ENCODE measurements at places on chromosomes 5 and 9.

DNA sequence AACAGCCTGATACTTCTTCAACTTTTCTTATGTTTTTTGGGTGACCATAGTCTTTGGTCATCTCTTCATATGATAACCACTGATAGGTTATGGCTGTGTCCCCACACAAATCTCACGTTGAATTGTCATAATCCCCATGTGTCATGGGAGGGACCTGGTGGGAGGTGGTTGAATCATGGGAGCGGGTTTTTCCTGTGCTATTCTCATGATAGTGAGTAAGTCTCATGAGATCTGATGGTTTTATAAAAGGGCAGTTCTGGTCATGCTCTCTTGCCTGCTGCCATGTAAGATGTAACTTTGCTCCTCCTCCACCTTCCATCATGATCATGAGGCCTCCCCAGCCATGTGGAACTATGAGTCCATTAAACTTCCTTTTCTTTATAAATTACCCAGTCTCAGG lies 8.7 kb downstream of the RHOBTB3 start:
- DNase-seq, result no peak

GRCh38 chr5:64210866-64211265 lies 45.2 kb downstream of the RNF180 start:
- no peak for DNase-seq

GRCh38 chr9:132578367-132578932 lies 4.0 kb upstream of the BARHL1 start:
- no peak for DNase-seq

GRCh38 chr5:95825495-95825894 lies 3.0 kb upstream of the GLRX start:
- no peak for DNase-seq

- no peak for DNase-seq
Observed at GRCh38 chr9:125484350-125485282, 222.4 kb downstream of the MAPKAP1 start.

DNA sequence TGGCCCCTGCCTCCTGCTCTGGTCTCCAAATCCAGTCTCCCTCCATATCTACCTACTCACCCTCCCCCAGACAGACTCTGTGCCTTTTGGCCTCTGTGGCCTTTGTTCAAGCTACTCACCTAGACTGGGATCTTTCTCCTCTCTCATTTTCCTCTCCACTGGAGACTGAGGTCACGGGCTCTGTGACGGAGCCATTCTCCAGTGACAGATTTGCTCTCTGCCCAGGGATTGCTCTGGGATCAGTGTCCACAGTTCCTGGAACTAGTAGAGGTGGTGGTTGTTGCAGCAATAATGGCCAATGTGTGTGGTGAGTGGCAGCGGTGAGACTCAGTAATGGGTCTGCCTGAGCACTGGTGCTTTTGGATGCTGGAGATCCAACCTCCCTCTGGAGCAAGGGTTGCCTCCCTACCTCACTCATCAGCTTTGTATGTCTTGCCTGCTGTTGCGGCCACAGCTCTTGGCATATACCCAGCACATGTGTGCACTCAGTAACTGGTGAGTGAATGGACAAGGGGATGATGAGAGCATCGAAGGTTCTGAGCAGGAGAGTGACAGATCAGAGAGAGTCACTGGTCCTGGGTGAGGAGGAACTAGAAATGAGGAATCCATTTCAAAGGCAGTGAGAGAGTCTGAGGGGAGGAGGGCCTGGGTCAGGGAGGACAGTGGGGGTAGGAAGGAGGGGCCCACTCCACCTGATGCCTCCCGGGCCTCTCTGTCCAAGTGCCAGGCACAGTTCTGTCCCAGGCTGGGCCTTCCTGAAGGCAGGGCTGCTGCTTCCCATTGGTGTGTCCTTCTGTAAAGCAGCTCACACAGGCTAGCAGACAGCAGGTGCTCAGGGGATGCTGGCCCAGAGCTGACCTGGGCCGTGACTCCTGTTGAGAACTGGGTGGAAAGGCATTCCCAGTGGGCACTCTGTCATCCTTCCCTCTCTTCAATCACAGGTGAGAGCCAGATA lies 96.5 kb upstream of the PITX1 start:
- DNase-seq, result no peak

DNA sequence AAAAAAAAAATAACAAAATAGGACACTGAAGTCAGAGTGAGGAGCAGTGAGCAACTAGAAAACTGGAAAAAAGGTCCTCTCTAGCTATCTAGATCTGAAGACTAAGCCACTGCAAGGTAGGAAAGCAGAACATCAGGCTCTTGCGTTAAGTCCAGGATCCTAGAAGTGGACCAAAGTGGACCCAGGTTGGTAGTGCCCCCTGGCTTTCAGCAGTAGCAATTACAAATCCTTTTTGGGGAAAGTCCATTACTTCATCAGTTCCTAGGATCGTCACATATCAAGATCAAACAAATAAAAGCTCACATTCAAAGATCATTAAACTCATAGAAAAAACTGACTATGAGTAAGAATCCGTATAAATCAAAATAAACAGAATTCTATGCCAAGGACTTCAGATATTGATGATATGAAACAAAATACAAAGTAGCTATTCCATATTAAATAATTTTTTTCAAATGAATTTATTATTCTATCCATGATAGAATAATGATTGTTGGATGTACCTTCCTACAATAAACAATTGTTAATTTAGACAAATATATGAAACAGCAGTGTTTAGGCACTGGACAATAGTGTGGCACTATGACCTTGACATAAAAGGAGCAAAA lies 6.5 kb upstream of the RICTOR start:
- DNase-seq, result no peak

- no peak for DNase-seq
Observed at GRCh38 chr5:151721087-151721646, 34.5 kb upstream of the SPARC start.

DNA sequence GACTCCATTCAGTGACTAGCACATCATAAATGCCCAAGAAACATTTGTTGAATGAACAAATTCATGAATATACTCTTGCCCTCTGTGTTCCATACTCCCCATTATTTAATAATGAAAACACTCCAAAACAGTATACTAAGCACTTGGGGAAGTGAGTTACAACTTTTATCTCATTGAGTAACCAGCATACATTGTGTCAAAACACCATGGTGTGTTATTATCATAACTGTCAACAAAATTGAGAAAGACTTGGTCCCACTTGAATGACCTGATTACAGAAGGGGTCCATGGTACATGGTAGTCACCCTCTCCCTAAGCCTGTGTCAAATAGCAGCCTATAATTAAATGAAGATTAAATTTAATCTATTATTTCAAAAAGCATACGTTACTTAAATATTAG lies 16.2 kb downstream of the ANKH start:
- DNase-seq, result no peak

DNA sequence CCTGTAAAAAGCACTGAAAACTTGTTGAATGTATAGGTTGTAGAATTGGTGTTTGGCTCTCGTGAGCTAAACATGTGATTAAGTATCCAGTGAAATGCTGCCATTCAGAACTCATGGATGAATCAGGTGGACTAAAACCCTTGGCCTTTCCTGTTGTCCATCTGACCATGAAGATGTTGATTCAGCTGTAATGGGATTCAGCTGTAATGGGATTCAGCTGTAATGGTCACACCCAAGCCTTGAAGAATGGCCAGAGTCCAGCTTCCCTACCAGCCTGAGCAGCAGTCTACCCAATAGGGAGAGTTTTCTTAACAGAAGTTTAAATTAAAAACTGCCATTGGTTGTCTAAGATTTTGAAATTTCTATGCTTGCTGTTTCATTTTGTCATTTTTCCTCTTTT lies 18.1 kb downstream of the MAMDC2 start:
- DNase-seq, result no peak

GRCh38 chr9:107049046-107049802 lies 186.3 kb downstream of the ZNF462 start:
- DNase-seq, result no peak

DNA sequence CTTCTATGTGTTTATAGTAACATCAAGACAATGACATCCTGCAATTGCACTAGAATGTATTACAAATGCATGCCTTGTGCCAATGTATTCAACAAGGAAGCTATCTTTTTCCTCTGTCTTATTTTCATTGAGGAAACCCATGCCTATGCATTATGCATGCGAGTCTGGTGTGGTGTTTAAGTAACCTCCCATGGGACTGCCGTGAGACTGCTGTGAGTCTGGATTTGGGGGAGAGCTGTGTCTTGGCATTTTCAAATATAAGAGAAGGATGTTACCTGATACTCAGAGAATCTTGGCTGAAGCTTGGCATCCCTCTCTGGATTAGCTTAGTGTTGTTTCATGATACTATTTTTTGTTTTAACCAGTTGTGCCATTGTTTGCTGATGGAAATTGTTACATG lies 98.3 kb downstream of the F2RL2 start:
- peak; percentile 99 for DNase-seq

- DNase-seq, result no peak
Observed at GRCh38 chr9:88916894-88917293, 74.4 kb upstream of the S1PR3 start.

DNA sequence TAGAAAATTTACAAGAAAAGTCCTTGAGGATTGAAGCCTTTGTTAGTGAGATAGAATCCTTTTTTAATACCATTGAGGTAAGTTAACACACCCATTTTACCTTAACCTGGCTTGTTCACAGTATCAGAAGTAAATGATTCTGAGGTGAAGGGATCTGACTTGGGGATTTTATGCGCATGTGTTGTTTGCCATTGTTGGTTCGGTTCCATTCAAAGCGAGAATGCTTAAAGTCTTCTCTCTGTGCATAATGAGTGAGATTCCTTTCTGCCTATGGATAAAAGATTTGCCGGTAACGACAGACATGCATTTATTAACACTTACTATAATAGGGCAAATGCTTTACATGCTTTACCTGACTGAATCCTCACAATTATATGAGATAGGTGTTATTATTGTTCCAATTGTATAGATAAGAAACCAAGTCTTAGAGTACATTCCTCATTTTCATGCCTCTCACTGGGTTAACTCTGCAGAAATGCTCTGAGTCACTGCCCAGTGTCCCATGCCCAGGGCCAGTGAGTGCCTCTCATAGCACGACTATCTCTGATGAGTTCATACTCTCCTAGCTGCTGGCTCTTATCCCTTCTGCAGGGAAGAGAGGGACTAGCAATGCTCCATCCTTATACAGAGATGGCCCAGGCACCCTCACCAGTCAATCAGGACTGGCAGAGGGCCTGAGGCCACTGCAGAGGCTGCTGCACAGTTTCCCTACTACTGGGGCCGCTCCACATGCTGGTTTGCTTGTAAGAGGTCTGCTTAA lies 54.4 kb downstream of the CMYA5 start:
- DNase-seq, result no peak

- no peak for DNase-seq
Observed at GRCh38 chr5:93665648-93666047, 75.8 kb downstream of the POU5F2 start.

GRCh38 chr5:160419458-160420330 lies 813 bp upstream of the SLU7 start:
- no peak for DNase-seq

DNA sequence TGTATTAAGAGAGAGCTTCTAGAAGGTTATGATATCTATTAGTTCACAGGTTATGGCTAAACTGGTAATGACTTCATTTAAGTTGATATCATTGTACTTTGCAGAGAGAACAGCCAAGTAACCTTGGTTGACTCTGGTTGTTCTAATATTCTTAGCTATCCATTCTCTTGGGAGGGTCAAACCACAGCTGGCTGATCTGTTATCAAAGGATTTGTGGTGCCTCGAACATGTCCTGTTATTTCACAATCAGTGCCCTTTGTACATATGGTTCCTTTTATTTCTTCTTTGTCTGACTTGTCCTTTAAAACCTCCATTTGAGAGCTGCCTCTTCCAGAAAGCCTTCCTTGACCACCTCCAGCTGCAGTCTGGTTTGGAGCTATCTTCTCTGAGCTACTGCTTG lies 61.7 kb downstream of the PDE8B start:
- no peak for DNase-seq

- no peak for DNase-seq
Observed at GRCh38 chr5:1055896-1056610, 47.5 kb downstream of the NKD2 start.

- DNase-seq, result no peak
Observed at GRCh38 chr9:73810585-73811215, 659.0 kb downstream of the ANXA1 start.

- no peak for DNase-seq
Observed at GRCh38 chr9:137277329-137278041, at the start of gene TOR4A. Gene TOR4A (plus strand): TSS chr9:137277726. CDS start chr9:137278690, 964 bp downstream.

GRCh38 chr9:14447103-14447502 lies 133.2 kb upstream of the NFIB start:
- DNase-seq, result no peak

DNA sequence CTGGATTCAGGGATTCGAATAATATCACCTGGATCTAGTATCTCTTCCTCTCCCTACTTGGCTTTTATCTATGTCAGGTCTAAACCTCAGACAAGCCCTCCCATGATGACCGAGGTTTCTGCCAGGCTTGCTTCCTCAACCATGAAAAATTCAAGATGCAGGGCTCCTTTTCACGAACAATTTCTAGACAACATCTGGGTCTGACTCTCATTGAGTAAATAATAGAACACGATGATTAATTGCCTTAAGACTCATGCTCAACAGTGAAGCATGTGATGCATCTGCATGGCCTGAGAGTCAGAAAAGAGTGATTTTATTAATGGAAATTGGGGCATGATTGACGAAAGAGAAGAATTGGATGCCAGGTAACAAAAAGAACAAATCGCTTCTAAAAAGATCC lies 277.2 kb upstream of the ZNF608 start:
- no peak for DNase-seq

GRCh38 chr9:84822589-84823233 lies 153.2 kb downstream of the NTRK2 start:
- no peak for DNase-seq

DNA sequence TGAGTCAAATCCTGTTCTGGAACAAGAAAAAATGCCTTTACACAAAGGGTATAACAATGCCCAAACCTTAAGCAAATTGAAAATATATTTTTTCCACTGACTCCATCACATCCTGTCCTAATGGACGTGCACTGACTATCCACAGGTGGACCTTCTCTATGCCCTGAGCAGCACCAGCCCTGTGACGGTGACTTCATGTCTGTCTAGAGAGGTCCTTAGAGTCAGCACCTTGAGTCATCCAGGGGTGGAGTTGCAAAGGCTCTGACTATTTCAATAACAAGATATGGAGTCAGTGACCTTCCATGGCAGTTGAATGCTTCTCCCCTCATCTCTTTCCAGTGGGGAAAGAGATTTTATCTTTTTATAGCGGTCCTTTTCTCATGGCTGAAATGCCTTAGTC lies 78.0 kb downstream of the YIPF5 start:
- no peak for DNase-seq

GRCh38 chr5:160237571-160238093 lies 8.3 kb downstream of the FABP6 start:
- no peak for DNase-seq

- DNase-seq, result no peak
Observed at GRCh38 chr5:110339399-110339798, 387.1 kb downstream of the TMEM232 start.

GRCh38 chr5:133117166-133117911 lies 65.5 kb downstream of the HSPA4 start:
- DNase-seq, result no peak

- no peak for DNase-seq
Observed at GRCh38 chr9:125238915-125239446, 2.2 kb downstream of the HSPA5 start.

- no peak for DNase-seq
Observed at GRCh38 chr9:123662057-123662776, 267.7 kb downstream of the DENND1A start.

Data from SK-N-MC (cell line).